ENCODE measurements at places on chromosomes 3 and 15.
A peak's percentile ranks its signal among the peaks of the same experiment; 100 is the strongest.

GRCh38 chr3:104990758-104991157 is 376.0 kb upstream of the ALCAM start:
- DNase-seq: no peak

GRCh38 chr3:8755564-8756237 is 13.7 kb downstream of the OXTR start:
- no peak for DNase-seq

- DNase-seq: no peak
These were observed 54.8 kb downstream of the UBP1 start for GRCh38 chr3:33385423-33385822.

GRCh38 chr15:28943611-28944230 is 57.9 kb downstream of the APBA2 start:
- no peak for DNase-seq

- DNase-seq: no peak
These were observed 74.2 kb upstream of the ICE2 start for GRCh38 chr15:60553163-60553562.

DNA sequence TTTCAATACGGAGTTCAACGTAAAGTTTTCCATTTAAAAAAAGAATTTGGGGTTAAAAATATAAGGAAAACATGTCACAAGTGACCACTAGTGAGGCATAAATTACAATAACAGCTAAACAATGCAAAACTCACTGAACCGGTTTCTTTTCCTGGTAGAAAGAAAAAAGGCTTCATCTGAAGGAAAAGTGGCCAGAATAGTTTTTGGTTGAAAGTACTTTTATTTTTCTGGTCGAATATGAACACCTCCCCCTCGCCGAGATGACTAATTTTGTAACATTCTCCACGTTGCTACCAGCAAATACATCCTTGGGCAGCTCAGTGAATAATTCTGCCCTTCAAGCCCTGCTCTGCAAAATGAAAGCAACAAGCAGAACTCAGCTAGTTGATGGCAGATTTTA is 3.9 kb upstream of the SRGAP3 start:
- no peak for DNase-seq

DNA sequence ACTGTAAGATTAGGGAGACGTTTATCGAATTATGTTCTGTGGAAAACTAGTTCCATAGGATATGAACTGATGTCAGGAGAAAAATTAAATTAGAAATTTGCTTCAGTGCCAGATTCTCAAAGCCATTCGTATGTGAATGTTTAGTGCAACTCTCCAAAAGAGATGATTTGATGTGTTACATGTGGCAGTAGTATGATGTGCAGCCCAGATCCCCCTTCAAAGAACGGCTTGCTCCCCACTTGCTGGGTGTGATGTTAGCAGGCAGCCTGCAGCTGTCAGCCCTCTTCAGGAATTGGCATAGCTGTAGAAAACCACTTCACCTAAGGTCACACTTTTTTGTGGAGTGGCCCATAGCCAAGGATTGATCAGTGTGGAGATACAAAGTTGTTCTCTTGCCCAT is 127.0 kb upstream of the CCDC54 start:
- DNase-seq: no peak

- DNase-seq: no peak
These were observed at the start of gene CADPS for GRCh38 chr3:62874711-62875557. Gene CADPS, minus strand, starts transcription at chr3:62875416. Its CDS starts 387 bp downstream, at chr3:62875029.

- DNase-seq: no peak
These were observed 154.6 kb downstream of the EEFSEC start for GRCh38 chr3:128307781-128308469.

- no peak for DNase-seq
These were observed 12.9 kb upstream of the PARL start for GRCh38 chr3:183897606-183898005.

DNA sequence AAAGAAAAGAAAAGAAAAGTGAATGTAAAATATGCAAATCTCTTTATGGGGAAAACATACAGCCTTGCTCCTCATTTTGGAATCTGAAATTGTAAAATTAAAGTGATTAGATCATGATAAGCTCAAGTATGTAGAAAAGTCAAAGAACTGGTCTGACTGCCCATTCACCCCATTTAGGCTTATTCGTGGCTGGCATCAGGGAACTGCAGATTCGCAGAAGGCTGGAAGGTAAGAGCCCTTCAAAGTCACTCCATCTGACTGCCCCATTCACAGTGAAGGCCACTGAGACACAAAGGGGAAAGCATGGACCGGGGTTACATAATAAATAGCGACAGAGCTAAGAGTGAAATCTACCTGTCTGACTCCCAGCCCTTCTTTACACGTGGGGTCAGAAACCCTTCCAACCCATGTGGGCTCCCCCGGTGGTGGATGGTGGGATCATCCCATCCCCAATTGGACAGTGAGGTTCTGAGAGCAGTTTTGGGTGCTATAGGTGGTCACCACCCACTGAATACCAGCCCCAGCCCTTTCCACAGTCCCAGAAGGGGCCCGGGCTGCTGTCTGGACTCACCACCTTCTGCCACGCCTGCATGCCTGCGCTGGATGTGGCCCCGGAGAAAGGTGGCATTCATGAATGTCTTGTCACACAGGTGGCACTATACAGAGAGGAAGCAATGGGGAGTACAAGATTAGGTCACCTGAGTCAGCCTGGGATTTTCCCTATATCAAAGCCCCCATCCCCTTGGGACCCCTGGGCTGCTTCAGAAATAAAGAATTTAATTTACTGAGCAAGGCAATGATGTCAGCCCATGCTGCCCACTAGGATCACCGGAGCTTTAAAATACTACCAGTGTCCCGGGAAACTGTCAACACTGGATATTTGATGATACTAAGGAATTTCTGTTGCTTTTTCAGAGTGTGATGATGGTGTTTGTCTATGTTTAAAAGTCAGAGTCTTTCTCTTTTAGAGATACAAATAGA is 17.9 kb downstream of the DZIP1L start:
- no peak for DNase-seq

DNA sequence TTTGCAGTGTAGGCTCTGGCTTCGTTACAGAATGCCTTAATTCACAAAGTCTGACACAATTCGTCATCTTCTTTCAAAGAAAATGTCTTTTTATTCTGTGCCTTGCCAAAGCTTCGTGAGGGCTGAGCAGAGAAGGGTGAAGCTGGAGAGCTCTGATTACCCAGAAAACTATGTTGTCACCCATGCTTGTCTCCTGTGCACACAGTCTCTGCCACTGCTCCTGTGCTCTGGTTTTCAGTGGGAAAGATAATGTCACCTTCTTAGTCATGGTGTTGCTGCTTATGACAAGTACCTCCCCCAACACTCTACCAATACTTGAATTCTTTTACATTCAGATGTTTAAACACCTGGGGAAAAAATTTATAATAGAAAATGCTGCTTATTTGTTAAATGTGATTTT is 509.2 kb upstream of the GRM7 start:
- DNase-seq: no peak

GRCh38 chr3:109257269-109257668 is 59.0 kb downstream of the DPPA2 start:
- no peak for DNase-seq

- DNase-seq: no peak
These were observed 28.3 kb upstream of the THBS1 start for GRCh38 chr15:39552556-39552955.

DNA sequence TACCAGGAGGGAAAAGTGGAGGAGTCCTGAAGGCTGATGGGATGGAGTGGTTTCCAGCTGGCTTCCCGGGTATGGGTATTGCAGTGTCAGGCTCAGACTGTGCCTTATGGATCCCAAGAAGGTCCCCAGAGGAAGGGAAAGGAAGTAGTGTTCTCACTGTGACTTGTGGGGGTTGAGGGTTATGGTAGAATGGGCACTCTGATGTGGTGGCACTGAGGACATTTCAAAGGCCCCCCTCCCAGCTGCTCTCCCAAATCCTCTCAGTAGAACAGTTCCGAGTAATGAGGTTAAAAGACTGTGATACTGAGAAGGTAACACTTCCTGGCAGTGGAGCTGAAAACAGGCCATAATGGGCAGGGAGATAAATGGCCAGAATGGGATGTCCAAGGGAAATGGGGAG is 23.1 kb upstream of the TIMP4 start:
- DNase-seq: no peak

- no peak for DNase-seq
These were observed 61.5 kb downstream of the IQSEC1 start for GRCh38 chr3:13011573-13012220.

- DNase-seq: no peak
These were observed 965 bp downstream of the FLNB start for GRCh38 chr3:58009026-58009748.

- no peak for DNase-seq
These were observed 7.7 kb downstream of the MAP1A start for GRCh38 chr15:43525131-43525530.

DNA sequence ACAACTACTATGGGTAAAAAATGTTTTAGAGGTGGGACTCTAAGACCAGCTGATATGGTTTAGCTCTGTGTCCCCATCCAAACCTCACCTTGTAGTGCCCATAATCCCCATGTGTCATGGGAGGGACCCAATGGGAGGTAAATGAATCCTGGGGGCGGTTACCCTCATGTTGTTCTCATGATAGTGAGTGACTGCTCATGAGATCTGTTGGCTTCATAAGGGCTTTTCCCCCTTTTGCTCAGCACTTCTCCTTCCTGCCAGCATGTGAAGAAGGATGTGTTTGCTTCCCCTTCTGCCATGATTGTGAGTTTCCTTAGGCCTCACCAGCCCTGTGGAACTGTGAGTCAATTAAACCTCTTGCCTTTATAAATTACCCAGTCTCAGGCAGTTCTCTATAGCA is 45.7 kb downstream of the FAM98B start:
- DNase-seq: no peak

DNA sequence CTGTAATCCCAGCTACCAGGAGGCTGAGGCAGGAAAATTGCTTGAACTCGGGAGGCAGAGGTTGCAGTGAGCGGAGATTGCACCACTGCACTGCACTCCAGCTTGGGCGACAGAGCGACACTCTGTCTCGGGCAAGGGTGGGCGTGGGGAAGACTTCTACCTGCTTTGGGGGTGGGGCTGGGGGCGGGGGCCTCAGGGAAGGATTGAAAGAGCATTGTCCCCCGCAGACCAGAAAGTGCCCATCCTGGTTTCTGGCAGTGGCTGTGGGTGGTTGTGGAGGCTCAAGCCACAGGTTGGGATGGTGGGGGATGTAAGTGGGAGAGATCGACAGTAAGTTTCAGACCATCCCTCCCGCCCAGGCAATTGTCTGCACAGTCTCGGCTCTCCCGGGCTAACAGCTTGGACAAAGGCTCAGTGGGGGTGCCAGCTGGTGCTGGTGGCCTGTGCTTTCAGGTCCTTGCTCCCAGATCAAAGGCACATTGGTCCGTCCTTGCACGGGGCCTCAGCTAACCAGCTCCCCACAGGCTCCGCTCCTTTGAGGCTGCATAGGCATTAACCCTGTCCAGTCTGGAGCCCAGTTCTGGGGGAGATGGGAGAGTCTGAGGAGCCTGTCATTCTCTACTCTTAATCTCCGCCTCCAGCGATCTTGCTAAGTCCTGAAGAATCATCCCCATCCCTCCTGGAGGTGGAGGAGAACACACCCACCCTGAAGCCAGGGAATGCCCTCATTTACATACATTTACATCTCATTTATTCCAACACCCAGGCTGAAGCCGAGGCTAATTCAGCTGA is 8.6 kb downstream of the SCN5A start:
- peak; percentile 86 for DNase-seq

- DNase-seq: no peak
These were observed 203.0 kb downstream of the TIGIT start for GRCh38 chr3:114496874-114497273.

GRCh38 chr15:91919014-91919534 is 65.6 kb downstream of the SLCO3A1 start:
- DNase-seq: no peak

GRCh38 chr3:70053293-70053692 is 53.8 kb downstream of the SAMMSON start:
- DNase-seq: no peak

DNA sequence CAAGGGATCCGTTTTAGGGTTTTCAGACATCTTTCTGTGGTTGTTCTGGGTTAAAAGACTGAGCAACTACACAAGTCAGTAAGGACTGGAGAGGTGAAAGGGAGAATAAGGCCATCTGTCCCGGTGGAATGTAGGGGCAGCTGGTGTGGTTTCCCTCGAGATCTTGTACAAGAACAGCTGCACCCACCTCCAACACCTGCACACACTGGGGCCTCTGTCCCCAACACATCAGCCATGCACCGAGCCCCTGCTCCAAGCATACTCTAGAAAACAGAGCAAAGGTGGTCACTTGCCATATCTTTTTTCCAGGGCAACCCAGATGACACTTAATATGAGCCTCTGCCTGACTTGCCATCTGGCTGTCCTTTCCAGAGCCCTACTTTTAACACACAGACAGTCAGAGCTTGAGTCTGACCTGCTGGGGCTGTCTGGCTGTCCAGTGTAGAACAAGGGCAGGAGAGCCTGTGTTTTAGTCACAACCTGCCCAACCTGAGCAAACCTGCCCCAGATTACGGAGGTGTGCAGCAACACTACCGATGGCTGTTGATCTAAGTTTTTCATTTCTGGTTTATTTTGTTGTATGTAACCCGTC is 12.2 kb downstream of the MAN2A2 start:
- DNase-seq: no peak

GRCh38 chr15:79179597-79179996 is 89.0 kb upstream of the RASGRF1 start:
- DNase-seq: no peak

DNA sequence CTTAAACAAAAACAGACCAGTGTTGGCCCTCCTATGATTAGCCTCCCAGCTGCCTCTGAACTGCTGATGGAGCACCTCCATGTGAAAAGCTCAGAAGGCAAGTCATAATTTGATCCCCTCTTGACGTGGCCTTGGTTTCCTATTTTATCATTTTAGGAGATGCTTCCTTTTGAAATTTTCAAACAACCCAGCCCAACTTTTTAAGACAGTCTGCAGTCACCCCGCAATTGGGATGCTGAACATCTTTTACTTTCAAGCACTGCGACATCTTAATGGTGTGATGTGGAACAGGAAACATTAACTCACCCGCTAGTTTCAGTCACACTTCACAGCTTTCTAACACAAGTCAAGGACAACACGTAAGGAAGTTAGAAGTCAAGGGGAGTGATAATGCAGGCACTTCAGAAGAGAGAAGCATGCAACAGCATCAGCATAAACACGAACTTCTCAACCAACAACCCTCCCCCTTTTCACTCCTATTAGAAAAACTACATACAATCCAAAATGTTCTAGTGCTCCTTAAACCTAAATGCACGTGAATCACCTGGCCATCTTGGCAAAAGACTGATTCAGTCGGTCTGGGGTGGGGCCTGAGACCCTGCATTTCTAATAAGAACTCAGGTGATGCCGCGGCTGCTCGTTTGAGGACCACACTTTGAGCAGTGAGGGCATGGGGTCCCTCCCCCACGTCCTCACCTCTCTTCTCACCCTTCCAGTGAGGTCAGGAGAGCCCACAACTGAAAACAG is 161.5 kb downstream of the FOXP1 start:
- no peak for DNase-seq

- no peak for DNase-seq
These were observed 5.7 kb upstream of the APEH start for GRCh38 chr3:49668414-49668797.

- DNase-seq: no peak
These were observed 133.8 kb downstream of the GREM1 start for GRCh38 chr15:32851572-32851971.

DNA sequence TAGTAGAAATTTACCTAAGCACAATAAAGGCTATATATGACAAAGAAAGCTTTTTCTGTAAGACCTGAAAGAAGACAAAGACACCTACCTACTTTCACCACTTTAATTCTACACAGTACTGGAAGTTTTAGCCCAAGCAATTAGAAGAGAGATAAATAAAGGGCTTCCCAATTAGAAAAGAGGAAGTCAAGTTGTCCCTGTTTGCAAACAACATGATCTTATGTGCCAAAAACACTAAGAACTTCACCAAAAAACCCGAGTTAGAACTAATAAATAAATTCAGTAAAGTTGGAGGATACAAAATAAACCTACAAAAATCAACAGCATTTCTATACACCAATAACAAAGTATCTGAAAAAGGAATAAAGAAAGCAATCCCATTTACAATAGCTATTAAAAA is 190.9 kb downstream of the NR2F2 start:
- DNase-seq: no peak
